Vagina (tissue), 2 donors: ENCODE measurements at places on chromosomes 5 and 9.

DNA sequence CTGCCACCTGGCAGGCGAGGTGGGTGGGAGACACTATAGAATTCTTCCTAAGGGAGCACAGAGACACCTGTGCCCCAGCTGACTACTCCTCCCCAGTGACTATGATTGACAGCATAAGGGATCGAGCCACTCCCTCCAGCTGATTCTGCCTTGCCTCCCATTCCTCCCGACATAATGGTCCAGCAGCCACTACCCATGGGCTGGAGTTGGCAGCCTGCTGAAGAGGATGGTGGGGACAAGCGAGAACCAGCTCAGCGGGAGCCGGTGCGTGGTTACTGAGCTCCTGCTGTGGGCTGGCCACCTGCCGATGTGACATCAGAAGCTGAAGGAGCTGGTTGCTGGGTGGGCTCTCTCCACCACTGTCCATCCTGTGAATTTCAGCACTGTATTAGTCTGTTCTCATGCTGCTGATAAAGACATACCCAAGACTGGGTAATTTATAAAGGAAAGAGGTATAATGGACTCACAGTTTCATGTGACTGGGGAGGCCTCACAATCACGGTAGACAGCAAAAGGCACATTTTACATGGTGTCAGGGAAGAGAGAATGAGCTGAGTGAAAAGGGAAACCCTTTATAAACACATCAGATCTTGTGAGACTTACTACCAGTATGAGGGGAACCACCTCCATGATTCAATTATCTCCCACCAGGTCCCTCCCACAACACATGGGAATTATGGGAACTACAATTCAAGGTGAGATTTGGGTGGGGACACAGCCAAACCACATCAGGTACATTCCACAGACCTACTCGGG, 12.1 kb upstream of the NCS1 start:
- no peak overlapping the region for H3K4me3 ChIP-seq
- no peaks in the 10 kb centered on the region for H3K4me1 ChIP-seq
- H3K27ac ChIP-seq = no peak overlapping the region
- no peak for DNase-seq
- H3K36me3 ChIP-seq = no peaks in the 10 kb centered on the region
- no peaks in the 10 kb centered on the region for H3K27me3 ChIP-seq

- no peak for DNase-seq
- no peaks in the 10 kb centered on the region for H3K36me3 ChIP-seq
- H3K4me3 ChIP-seq = no peak overlapping the region
- no peaks in the 10 kb centered on the region for H3K27me3 ChIP-seq
- H3K4me1 ChIP-seq = no peaks in the 10 kb centered on the region
Measured at GRCh38 chr5:8714861-8715260, 831.0 kb downstream of the SEMA5A start.

DNA sequence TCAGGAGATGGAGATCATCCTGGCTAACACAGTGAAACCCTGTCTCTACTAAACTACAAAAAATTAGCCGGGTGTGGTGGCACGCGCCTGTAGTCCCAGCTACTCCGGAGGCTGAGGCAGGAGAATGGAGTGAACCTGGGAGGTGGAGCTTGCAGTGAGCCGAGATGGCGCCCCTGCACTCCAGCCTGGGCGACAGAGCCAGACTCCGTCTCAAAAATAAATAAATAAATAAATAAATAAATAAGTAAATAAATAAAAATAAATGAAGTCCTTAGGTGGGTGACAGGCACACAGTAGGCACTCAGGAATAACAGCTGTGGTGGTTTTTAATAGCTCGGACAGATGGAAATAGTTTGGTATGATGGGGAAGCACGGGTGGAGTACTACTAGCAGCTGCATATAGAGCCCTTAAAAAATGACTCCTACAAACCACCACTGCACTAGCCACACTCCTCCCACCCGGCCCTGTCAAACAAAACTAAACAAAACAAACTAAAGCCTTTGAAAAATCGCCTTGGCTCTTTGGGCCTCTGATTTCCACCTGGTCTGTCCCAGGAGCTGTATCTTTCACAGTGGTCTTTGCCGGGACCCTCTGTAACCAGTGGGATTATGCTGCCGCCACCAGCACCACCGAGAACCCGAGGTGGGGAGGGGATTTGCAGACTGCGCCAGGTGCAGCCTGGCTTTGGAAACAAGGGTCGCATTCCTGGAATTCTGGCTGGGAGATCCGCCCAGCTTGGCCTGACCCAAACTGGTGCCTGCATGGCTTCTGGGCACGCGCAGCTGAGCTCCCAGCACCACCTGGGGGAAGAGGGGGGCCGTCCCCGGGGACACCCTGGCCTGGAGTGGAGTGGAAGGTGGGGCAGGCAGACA, 5.1 kb upstream of the WDR5 start:
- H3K4me3 ChIP-seq = no peak overlapping the region
- no peaks in the 10 kb centered on the region for H3K36me3 ChIP-seq
- H3K4me1 ChIP-seq = peaks cover 22% of the 10 kb centered on the region
- H3K27me3 ChIP-seq = no peaks in the 10 kb centered on the region
- H3K27ac ChIP-seq = no peak overlapping the region
- no peak for DNase-seq

DNA sequence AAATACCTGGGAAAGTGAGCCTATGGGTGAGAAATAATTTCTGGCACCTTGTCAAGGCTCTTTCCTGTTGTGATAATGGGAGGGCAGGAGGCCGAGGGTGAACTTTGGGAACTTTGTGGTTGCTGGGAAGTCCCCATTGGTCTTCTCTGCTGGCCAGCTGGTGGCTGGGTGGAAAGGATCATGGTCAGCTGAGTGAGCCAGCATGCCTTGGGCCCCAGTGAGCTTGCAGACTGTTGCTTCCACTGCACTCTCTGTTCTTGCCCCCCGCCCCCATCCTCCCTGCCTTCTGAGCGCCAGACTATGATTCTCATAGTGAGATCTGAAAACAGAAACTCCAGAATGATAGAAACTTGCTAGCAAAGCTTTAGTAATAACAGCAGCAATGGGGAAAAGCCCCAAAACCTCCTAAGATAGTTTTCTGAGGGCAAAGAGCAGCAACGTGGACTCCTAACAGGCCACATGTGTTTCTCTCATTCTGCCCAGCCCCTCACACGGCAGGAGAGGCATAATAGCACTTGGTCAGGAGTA, 139.2 kb upstream of the SMARCA2 start:
- H3K36me3 ChIP-seq = no peaks in the 10 kb centered on the region
- DNase-seq = no peak
- H3K27ac ChIP-seq = no peak overlapping the region
- H3K4me3 ChIP-seq = no peak overlapping the region

- peak overlapping the region; percentile 91 for H3K4me3 ChIP-seq
- H3K36me3 ChIP-seq = no peaks in the 10 kb centered on the region
Measured at GRCh38 chr9:70412832-70413463, 1.5 kb downstream of the KLF9 start.

GRCh38 chr5:95863383-95863757, 40.8 kb upstream of the GLRX start:
- peak; percentile 90 for DNase-seq
- H3K27ac ChIP-seq = peak overlapping the region; percentile 88
- H3K27me3 ChIP-seq = no peaks in the 10 kb centered on the region
- peaks cover 56% of the 10 kb centered on the region for H3K4me1 ChIP-seq
- H3K4me3 ChIP-seq = no peak overlapping the region

DNA sequence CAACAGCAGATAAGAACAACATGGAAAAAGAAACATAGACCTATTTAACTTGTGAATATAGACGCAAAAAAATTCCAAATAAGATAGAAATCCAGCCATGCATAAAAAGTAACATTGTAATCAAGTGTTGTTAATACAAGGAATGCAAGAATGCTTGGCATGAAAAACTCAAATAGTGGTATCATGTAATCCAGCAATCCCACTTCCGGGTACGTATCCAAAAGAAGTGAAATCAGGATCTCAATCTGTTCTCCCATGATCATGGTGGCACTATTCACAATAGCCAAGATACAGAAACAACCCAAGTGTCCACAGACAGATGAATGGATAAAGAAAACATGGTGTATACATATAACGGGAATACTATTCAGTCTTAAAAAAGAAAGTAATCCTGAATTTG, 437.4 kb downstream of the ARHGEF28 start:
- H3K4me3 ChIP-seq = no peak overlapping the region
- no peaks in the 10 kb centered on the region for H3K27me3 ChIP-seq
- peaks cover 22% of the 10 kb centered on the region for H3K4me1 ChIP-seq
- no peaks in the 10 kb centered on the region for H3K36me3 ChIP-seq
